RWPE1 (cell line): ENCODE measurements at places on chromosomes 1 and 21.
A peak's percentile ranks its signal among the peaks of the same experiment; 100 is the strongest.

GRCh38 chr1:114979278-114979891 lies 50.2 kb upstream of the TSHB start:
- peak; percentile 44 for DNase-seq

GRCh38 chr21:34260277-34261008 lies 103.4 kb upstream of the KCNE2 start:
- DNase-seq = no peak

DNA sequence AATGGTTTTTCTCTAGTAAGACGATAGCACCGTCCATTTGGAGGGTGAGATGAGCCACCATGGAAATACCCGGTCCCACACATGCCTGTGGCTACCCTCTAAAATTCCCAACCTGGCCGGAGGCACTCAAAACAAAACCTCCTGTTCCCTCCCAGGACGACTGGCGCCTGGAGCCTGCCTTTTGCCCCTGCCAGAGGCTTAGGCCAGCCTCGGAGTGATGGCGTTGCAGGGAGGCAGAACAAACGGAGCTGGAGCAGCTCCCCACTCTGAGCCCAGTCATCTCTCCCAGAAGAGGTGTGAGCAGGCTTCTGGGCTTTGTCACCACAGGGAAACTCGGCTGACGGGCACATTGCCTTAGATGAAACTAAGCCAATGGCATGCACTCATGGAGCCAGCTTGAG lies 213.7 kb upstream of the HOOK1 start:
- DNase-seq = no peak

GRCh38 chr1:39255222-39255621 lies 50.7 kb downstream of the MACF1 start:
- no peak for DNase-seq

GRCh38 chr1:201656311-201657032 lies 117.5 kb downstream of the NAV1 start:
- no peak for DNase-seq
